Central memory CD8-positive, alpha-beta T cell (primary cell): ENCODE measurements at places on chromosomes 4 and X.

- no peak for DNase-seq
Observed at GRCh38 chr4:135114079-135114478, 912.5 kb upstream of the PABPC4L start.

DNA sequence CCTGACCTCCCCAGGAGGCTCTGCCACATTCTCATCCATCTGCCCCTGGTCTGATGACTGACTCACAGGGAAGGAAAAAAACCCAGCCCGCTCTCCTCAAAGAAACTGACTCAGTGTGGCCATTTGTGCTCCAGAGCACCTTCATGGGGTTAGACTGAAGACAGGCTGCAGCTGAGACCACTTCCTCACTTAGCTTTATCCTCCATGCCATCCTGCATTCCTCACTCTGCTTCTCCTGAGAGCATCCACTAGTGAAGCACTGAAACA lies 35.9 kb upstream of the HPSE start:
- no peak for DNase-seq

DNA sequence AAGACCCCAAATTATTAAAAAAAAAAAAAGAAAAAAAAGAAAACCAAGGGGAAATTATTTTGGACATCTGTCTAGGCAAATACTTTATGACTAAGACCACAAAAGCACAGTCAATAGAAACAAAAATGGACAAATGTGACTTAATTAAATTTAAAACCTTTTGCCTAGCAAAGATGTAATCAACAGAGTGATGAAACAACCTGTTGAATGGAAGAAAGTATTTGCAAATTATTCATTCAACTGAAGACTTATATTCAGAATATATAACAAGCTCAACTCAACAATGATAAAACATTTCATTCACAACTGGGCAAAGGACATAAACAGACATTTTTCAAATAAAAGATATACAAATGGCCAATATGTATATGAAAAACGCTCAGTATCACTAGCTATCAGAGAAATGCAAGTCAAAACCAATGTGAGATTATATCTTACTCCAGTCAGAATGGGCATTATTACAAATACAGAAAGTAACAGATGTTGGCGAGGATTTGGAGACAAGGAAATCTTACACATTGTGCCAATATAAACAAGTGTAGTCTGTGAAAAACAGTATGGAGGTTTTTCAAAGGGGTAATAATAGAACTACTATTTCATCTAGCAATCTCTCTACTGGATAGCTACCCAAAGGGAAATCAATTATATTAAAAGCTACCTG lies 67.1 kb downstream of the FAAH2 start:
- no peak for DNase-seq

- DNase-seq = no peak
Observed at GRCh38 chr4:70651864-70652506, 14.3 kb downstream of the JCHAIN start.

DNA sequence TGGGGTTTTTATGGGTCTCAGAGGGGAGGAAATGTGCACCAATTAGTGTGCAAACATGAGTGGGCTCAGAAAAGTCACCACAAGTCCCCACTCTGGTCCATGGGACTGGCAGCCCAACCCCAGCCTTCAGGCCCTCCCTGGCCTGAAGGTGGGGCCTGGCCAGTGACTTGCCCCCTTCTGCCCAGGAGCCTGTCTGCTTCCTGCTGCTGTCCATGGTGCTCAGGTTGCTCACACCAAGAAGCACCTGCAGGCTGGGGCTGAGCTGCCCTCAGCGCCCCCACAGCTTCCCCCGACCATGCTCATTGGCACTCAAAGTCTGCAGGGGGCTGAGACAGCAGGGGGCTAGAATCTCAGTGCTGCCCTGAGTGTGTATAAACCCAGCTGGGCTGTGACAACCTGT lies 30.6 kb upstream of the GC start:
- no peak for DNase-seq

DNA sequence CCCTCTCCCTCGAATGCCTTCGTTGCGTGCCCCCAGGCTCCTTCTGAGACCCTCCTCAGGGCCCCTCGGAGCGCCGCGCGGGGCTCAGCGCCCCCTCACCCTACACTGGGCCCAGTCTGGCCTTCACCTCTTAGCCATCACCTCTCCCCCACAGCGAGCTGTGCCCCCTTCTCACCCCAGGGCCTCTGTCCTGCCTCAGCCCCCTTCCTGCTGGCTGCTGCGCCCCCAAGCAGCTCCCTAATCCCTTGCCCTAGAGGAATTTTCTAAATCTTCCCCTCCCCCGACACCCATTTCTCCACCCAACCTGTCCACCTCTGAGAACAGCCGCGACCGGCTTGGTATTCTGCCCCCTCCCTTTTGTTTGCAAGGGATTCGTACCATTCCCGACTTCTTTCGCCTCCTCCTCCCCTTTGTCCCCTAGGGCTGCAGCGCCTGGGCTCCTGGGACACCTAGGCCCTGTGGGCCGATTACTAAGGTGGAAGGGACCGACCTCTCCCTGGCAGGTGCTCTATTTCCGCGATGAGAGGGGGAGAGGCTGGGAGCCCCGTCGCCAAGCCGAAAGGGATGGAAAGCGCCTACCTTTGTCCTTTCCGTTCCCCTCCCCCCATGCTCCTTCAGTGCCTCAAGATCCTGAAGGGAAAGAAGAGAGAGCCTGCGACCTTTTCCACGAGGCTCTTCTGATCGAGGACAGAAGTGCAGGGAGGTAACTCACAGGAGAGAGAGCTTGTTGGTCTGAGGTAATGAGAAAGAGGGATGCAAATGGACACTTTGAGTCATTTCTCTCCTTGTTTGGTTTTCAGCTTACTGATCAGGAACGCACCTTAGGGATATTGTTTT lies 10.9 kb downstream of the DLG3 start:
- DNase-seq = no peak

DNA sequence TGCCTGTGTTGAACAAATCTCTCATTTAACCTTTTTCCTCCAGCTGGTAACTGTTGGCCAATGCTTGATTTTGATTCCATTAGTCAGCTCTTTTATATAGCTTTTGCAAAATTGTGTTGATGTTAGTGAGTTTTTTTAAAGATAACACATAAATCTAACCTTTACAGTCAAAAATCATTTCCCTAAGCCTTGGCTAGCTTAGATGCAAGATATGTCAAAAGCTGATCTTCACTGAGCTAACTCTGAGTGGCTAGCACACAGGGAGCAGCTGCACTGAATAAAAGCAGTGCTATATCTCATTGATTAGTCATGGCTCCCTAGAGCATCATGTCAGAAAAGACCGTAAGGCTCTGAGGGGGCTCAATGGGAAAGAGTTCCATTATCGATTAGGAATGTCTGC lies 78.7 kb downstream of the PPARGC1A start:
- DNase-seq = no peak

GRCh38 chrX:70554081-70554480 lies 109.4 kb downstream of the DLG3 start:
- no peak for DNase-seq

DNA sequence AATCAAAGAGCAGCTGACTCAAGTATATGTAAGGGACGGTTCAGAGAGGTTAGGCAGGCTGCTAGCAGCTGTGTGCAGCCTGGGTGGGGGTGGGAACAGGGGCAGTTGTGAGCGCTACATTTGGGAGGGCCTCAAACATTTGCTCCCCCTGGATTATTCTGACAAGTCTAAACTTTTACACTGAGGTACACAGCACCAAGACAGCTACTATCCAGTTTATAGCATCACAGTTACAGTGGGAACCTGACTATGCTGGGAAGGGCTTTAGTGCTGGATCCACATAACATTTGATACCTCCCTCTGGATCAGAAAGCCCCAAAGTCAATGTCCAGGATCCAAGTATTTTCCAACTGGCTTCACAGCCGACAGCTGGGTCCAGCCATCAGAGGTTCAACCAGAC lies 55.8 kb upstream of the GIMD1 start:
- no peak for DNase-seq

GRCh38 chrX:122135070-122135469 lies 1049.0 kb upstream of the GRIA3 start:
- no peak for DNase-seq

GRCh38 chr4:176438401-176438800 lies 118.6 kb downstream of the SPCS3 start:
- DNase-seq = no peak

DNA sequence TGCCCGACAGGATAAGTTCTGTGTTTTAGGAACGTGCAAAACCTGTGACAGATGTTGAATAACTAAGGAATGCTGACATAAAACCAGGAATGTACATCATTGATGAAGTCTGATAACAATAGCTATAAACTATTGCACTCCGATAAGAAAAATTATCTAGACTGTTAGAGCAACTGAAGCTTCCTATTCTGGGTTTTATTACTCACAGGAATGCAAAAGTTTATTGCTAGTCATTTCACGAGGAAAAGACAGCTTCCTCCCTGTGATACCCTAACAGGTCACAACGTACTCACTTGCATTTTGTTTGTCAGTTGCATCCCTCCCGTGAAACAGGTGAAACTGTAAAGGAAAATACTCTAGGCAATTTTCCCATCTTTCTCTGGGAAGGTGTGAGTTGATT lies 65.9 kb downstream of the CLDN22 start:
- DNase-seq = no peak

DNA sequence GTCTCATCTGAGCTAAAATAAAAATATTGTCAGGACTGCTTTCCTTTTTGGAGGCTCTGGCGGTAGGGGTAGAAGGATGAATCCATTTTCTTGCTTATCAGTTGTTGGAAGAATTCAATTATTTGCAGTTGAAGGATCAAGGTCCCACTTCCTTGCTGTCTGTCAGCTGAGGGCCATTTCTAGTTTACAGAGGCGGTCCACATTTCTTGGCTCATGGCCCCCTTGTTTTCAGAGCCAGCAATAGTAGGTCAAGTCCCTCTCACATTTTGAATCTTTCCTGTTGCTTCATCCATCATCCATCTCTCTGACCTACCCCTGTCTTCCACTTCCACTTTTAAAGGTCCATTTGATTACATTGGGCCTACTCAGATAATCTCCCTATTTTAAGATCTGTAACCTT lies 1099.3 kb upstream of the DIAPH2 start:
- no peak for DNase-seq

DNA sequence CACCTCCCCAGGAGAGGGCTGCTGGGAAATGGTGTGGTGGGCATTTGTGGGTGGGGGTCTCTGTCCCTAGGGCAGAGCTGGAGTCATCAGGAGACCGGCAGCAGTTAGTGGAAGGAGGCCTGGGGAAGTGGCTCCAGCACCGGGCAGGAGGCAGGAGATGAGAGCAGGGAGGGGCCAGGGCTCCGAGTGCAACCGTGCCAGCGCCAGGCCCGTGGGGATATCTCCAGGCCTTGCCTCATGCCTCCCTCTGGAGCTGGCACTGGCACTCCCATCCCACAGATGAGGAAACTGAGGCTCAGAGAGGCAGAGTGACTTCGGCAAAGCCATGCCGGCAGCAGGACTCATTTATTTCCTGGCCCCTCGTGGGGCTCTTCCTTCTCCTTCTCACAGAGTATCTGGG lies 83.5 kb downstream of the HMX1 start:
- DNase-seq = no peak

DNA sequence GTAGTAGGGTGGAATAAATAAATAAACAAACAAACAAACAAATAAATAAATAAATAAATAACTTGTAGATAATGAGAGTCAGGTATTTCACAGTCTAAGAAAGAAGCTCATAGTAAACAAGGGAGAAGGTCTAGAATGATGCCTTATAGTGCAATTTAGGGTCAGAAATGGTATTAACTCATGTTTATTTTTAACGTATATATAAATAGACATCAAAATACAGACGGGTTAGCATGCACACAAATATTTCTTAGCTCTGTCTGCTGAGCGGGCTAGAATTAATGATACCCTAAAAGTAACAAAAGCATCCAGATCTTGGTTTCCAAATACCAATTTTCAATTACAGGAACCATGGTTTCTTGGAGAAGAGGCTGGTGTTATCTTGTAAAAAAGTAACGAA lies 16.6 kb downstream of the PFKFB1 start:
- DNase-seq = no peak

- DNase-seq = no peak
Observed at GRCh38 chrX:55801811-55802210, 84.3 kb downstream of the RRAGB start.

DNA sequence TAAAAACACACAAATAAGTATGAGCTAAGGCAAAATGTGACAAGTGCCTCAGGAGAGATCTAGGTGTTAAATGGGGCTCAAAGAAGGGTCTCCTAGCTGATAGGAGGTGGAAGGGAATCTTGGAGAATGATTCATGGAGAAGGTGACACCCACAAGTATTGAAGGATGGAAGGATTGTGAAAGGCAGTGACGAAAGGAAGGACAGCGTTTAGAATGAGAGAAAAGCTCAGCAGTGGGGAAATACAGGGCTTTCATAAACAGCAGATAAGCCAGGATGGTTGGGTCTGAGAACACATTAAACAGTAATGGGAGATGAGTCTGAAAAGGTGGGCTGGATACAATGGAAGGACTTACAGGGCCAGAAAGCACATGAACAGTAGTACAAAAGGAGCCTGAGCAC lies 11.5 kb downstream of the ANXA5 start:
- no peak for DNase-seq

DNA sequence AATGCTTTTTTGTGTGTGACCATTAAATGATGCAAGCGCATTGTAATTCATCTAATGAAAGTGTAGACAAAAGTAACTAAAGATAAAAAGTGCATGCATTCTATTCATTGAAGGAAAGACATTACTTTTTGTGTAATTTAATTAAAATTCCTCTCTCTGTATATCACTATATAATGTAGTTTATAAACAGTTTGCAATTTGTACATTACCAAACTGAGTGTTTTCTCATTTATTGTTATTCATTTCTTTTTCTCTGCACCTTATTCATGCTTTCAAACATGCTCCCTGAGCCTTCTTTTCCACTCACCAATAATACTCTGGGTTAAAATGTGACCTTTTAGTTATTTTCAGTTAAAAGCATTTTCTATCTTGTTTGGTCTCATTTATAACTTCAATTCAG lies 713.7 kb upstream of the AADAT start:
- no peak for DNase-seq

DNA sequence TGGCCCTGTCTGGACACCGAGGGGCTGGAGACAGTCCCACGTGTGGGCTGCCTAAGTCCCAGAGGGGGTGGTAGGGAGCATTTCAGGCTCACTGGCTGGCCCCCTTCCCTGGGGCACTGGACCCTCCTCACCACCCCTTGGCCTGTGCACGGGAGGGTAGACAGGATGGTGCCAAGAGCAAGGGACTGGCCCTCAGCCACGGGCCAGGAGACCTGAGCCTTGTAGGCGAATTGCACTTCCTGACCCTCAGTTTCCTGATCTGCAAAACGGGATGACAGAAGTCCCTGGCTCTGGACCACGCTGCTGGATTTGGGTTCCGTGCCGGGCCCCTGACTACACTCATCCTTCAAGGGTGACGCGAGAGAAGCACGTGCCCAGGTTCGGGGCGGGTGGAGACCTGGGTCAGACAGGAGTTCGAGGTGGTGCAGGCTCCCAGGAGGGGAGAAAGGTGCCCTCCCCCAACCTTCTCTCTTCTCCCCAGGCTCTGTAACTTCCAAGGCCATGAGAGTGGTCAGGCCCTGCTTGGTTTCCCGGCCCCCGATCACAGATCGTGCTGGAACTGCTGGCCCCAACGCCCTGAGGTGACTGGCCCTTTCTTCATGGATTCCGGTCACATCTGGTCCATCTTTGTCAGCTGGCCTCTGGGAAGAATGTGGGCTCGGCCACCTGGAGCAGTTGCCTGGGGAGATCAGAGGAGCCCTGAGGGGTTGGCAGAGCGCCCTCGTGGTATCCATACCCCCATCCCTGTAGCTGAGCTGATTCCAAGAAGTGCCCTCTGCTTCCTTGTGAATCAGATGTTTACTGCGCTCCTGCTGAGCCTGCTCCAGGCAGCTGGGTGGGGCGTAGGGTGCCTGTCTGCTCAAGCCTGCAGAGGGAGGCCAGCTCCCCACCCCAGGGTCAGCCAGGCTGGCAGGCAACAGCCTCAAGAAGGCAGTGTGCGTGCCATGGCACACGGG lies 3.3 kb downstream of the SH3BP2 start:
- no peak for DNase-seq

- no peak for DNase-seq
Observed at GRCh38 chr4:39846120-39846519, 131.6 kb downstream of the PDS5A start.
